ENCODE measurements at places on chromosomes 5 and 9.

DNA sequence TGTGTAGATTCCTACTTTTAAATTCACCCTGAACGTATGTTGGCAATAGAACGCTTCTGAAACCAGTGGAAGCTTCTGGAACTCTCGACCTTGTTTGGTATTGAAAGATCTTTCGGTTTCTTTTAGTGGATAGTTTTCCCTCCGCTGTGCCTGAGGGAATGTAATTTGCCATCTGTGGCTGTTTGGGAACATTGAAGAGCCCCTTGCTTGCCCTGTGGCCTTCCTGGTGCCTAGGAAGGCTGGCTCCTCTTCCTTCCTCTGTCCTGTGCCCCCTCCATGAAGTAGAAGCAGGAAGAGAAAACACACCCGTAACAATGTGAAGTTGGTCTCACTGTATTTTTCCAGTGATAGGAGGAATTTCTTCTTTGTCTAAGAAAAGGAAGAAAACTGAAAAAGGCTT is 274.3 kb downstream of the AOPEP start:
- DNase-seq: no peak

- DNase-seq: no peak
Observed at GRCh38 chr5:141692919-141693725, 11.1 kb upstream of the ARAP3 start.

DNA sequence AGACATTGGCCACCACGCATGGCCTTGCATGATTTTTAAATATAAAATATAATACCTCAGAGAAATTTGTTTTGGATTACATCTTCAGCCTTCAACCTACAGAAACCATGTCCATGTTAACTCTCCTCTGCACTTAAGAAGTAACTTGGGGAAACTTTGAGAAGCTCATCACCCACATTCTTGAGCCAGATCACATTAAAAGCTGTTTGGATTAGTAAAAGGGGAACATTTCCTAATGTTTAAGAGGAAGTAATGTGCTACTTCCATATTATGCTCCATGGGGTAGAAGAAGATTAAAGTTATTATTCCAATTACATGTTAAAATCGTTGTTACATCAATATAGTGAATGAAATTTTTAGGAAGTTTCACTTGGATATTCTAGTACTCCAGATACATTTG is 10.4 kb upstream of the CEP120 start:
- no peak for DNase-seq

DNA sequence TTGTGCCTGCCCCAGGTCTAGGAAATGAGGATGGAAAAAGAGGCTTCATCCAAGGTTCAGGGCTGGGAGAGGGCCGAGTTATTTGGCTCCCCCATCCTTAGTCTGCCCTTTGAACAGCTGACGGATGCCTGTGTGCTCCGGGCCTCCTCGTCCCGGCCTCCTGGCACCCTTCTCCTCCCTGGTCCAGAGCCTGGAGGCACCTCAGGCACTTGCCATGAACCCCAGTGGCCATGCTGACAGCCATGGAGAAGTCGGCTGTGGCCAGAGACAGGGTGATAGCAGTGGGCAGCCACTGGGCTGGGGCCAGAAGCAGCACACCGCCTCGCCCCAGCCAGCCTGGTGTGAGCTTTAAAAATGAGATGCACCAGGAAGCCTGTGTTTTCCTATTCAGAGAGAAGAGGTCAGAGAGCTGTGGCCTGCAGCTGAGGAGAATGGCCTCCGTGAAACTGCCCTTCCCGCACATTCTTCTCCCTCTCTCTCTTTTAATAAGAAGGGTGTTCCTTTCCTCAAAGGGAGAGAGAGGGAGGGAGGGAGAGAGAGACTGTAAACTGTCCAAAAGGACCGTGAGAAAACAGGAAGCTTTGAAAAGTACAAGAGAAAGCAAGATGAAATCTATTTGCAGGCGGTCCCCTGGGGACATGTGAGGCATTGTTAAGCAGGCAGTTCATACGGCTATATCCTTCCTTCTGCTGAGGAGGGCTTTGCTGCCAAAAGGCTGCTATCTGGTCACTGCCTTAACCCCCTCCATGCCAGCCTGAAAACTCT is 55.3 kb downstream of the ZNF366 start:
- peak; percentile 40 for DNase-seq

GRCh38 chr9:80061096-80061495 is 489.3 kb downstream of the TLE4 start:
- no peak for DNase-seq

DNA sequence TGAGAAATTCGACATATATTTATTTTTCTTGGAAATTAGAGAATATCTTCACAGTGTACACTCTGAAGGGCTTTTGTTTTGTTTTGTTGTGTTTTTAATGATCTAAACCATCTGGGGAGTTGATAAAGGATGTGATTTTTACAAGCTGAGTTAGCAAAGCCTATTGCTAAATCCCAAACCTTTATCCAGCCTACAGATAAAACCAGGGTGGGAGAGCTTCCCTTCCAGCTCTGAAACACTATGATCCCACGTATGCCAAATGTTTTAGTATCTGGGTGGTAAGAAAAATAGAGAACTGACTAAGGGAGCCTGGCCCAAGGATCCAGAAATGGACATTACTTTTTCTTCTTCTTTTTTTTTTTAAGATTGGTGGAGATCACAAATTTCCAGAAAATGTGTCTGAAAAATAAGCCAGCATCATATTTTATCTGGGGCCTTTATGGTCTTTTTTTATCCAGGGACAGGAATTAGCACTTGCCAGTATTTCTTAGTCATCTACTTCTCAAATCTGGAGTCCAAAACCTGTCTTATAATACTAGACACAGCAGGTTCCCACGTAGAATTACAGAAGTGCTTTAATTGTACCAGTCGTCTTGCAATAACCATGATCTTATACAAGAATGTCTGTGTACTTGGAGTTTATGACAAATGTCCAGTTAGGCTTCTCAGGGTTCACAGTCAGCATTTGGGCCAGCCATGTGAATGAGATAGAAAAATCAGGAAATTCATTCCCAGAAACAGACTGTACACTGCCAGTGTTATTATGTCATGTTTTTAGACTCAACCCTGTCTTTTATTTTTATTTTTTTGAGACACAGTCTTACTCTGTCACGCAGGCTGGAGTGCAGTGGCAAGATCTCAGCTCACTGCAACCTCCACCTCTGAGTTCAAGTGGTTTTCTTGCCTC is 290.8 kb upstream of the MPDZ start:
- DNase-seq: no peak

DNA sequence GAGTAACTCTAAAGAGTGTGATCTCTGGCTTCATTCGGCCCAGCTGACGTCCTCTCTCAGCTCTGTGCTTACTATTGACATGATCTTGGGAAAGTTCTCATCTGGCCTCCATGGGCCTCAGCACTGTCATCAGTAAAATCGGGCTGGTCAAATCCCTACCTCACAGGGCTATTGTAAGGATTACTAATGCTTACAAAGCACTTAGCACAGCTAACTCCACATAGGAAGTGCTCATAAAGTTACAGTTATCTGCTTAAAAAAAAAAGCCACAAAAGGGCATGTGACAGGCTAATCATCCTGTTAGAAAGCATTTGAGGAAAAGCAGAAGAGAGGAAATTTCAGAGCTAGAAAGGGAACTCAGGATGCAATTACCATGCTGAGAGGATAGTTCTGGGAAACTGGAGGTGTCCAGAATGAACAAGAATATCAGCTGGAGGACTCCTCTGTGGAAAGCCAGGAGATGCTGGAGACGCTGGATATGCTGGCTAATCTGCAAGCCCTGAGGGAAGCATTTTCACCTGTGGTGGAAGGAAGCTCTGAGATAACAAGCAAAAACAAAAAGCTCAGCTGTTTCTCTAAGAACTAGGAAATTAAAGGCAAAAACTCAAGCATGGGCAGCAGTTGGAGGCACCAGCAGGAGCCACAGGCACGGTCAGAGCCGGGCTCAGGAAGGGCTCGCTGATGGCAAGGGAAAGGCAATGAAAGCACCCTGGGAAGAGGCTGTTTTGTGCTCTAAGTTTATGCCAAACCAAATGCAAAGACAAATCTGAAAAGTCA is 4.4 kb upstream of the BHMT start:
- peak; percentile 19 for DNase-seq

- no peak for DNase-seq
Observed at GRCh38 chr5:162911873-162912272, 525.5 kb upstream of the CCNG1 start.
